ENCODE measurements at places on chromosomes 5 and 9.
A peak's percentile ranks its signal among the peaks of the same experiment; 100 is the strongest.

DNA sequence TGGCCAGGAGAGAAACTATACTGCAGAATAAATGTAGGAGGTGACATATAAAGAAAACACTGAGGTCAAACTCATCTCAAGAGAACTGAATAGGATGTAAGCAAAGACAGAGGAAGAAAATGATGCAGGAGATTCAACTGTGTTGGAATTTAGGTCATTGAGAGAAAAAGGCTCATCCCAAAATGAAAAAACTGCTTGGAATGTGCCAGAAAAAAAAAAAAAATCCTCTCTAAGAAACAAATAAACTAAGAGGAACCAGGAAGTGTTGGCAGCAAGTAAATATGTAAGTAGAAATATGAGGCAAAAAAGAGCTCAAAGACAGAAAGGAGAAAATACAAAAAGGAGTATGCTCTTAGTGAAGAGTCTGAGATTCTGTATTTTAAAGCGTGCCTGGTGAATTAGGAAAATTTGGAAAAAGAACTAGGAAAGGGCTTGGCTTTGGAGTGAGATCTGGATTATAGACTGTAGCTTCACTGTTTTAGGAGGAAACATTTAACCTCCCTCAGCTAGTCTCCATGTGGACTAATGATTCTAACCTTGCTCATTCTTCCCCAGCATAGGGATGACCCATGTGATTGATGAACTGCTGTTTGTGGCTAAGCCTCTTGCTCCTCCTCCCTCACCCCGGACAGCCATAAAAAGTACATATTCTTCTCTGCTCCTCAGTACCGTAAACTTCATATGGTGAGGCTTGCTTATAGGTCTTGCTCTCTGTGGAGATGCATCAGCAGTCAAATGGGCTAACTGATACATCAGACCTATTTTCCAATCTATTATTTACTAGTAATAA is 185.6 kb upstream of the POU5F2 start:
- no peak for DNase-seq

GRCh38 chr5:58019614-58020013 is 440.3 kb downstream of the PLK2 start:
- no peak for DNase-seq

DNA sequence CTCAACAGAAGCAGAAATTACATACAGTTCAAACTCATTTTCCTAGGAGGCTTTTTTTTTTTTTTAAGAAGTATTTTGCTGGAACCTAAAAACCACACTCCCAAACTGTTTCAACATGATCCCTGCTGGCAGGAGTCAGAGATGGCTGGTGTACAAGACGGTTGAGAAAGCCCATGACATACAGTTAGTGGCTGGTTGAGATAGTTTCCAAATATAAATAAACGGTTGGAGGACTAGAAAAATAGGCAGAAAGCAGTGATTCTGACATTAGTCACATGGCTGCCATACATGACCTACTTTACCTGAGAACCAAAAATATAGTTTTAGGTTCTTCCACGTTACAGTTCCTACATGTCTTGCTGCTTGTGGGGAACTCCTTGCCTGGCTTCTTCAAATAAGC is 31.7 kb upstream of the BASP1 start:
- DNase-seq = no peak

- no peak for DNase-seq
Observed at GRCh38 chr5:1881731-1882336, 891 bp downstream of the IRX4 start.

- DNase-seq = no peak
Observed at GRCh38 chr5:74408150-74409043, 232.1 kb downstream of the ENC1 start.

- DNase-seq = no peak
Observed at GRCh38 chr9:109258481-109259302, 62.2 kb downstream of the EPB41L4B start.

DNA sequence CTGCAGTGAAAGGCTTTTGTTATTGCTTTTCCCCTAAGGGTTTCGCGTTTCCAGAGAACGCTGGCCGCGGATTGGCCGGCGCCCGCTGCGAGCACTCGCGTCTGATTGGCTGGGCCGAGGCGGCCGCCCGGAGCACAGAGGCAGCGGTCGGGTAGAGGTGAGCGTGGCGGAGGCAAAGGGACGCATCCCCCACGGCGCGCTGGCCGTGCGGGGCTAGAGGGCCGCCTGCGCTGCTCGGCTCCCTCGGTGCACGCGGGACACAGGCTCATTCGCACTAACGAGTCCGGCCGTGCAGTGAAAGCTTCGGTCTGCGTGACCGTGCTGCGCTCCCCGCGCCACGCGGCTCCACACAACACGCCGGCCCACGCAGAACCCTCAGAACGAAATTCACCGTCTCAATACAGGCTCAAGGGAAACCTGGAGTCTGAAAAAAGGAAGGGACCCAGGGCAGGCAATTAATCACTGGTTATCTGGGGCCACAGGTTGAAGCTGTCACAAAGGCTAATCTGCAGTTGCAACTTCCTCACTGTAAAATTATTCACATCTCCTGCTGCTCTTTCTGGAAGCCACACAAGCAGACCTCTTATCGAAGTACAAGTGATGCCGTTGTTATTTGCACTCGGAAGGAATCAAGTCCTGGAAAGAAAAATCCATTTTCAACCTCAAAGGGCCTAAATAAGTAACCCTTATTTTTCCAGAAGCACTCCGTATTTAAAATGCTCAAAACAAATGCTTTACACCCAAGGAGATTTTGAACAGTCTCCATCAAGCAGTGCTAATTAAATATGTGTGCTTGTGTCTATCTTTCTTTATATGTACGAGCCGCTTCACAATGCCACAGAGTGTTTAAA is 94.6 kb downstream of the ZNF608 start:
- DNase-seq = no peak

- no peak for DNase-seq
Observed at GRCh38 chr5:16772556-16772955, 155.8 kb upstream of the RETREG1 start.

- DNase-seq = no peak
Observed at GRCh38 chr9:127128341-127129072, 6.1 kb upstream of the ANGPTL2 start.

- no peak for DNase-seq
Observed at GRCh38 chr5:77663090-77663863, 24.8 kb upstream of the OTP start.

GRCh38 chr5:13143214-13143613 is 801.3 kb downstream of the DNAH5 start:
- no peak for DNase-seq

- DNase-seq = no peak
Observed at GRCh38 chr5:179219661-179220620, 125.3 kb downstream of the ADAMTS2 start.

DNA sequence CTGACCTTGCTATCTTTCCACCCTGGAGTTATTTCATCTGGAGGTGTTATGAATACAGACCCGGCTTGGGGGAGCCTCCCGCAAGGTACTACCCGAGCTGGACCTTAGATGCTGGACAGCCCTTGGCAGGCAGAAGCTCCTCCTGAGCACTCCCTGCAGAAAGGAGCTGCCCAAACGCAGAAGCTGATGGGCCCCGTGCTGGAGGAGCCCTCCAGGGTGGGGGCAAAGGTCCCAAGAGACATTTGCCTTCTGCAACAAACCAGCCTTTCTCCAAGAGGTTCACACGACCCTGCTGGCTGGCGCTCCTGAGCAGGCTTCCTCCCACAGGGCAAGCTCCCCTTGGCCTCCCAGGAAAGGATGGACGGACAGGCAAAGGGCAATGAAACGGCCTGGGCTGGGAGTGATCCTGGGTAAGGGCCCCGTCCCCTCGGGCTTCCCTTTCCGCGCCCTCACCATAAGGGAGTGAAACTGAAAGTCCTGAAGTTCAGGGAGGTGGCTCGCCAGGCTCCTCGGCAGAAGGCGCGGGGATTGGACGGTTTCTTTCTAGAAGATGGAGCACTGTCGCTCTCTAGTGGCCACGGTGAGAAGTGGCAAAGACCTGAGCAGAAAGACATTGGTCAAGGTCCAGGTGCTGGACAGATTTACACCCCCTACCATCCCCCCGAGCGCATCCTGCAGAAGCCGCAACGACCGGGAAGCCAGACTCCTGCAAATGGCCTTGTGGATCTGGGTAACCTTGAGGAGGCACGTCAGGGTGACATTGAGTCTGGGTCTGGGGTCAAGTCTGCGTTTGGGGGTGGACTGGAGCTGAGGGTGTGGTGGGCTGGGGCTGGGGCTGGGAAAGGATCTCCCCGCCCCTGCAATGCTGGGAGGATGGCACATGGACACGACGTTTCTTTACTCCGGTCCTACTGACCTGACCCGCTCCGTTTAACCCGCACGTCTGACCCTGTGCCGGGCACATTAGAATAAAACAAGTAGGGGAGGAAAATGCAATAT is 56.4 kb downstream of the NEURL1B start:
- DNase-seq = peak; percentile 56

- no peak for DNase-seq
Observed at GRCh38 chr9:6818292-6818922, 60.6 kb downstream of the KDM4C start.

- no peak for DNase-seq
Observed at GRCh38 chr5:1246711-1247431, 21.7 kb downstream of the SLC6A18 start.

GRCh38 chr5:14714706-14715105 is 50.2 kb downstream of the OTULIN start:
- no peak for DNase-seq

GRCh38 chr5:80399526-80400239 is 8.2 kb upstream of the ZFYVE16 start:
- DNase-seq = no peak

GRCh38 chr9:105065098-105066088 is 137.4 kb upstream of the ABCA1 start:
- DNase-seq = no peak

DNA sequence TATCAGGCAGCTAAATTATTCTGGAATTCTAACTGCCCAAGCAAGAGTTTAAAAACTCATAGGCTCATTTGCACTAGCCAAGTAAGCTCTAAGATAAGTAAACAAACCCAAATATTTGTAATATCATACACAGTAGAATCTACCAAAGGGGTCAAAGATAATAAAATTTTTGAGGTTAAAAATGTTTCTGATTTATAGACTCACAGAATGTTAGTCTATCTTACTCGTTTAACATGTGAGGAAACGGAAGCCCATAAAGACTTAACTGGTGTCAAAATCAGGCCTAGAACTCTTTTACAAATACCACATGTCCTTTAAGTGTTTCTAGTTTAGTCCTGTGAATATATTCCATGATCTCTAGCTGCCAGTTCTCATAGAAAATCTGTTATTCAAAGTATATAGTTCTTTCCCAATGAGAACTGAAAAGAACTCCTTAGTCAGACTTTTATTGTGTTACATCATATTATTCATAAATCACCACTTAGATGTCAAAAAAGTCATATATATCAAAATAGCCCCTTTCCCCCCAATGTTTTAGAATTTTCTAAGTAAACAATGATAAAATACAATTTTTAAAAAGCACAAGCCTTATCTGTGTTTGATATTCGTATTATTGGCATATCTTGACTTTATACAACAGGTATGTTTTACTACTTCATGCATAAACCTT is 13.9 kb downstream of the RAB14 start:
- no peak for DNase-seq

- no peak for DNase-seq
Observed at GRCh38 chr5:1698589-1699316, 100.9 kb downstream of the MRPL36 start.

- no peak for DNase-seq
Observed at GRCh38 chr9:33332011-33332410, 41.7 kb downstream of the NFX1 start.

DNA sequence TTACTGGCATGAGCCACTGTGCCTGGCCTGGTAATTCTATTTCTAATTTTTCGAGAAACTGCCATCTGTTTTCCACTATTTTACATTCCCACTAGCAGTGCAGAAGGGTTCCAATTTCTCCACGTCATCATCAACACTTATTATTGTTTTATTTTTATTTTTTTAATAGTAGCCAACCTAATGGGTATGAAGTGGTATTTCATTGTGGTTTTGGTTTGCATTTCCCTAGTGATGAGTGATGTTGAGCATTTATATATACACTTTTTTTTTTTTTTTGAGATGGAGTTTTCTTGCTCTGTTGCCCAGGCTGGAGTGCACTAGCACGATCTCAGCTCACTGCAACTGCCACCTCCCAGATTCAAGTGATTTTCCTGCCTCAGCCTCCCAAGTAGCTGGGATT is 28.3 kb downstream of the WWC1 start:
- DNase-seq = no peak

All from stimulated activated CD4-positive, alpha-beta T cell treated with anti-CD3 and anti-CD28 coated beads, Interleukin-1b, Interleukin-23, amount 100 ng/mL, for 1 hour (primary cell).